Kidney glomerular epithelial cell (primary cell): ENCODE measurements at places on chromosomes 16 and 17.
A peak's percentile ranks its signal among the peaks of the same experiment; 100 is the strongest.

DNA sequence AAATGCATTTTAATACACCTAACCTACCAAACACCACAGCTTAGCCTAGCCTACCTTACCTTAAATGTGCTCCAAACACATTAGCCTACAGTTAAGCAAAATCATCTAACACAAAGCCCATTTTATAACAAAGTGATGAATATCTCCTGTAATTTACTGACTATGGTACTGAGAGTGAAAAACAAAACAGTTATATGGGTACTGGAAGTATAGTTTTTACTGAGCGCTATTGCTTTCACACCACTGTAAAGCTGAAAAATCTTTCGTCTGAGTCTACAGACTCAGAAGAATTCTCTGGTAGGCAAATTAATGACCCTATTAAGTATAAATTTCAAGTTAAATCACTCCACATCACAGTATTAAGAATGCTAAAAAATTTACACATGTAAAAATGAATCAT, 3.5 kb downstream of the GRB2 start:
- no peak for DNase-seq

DNA sequence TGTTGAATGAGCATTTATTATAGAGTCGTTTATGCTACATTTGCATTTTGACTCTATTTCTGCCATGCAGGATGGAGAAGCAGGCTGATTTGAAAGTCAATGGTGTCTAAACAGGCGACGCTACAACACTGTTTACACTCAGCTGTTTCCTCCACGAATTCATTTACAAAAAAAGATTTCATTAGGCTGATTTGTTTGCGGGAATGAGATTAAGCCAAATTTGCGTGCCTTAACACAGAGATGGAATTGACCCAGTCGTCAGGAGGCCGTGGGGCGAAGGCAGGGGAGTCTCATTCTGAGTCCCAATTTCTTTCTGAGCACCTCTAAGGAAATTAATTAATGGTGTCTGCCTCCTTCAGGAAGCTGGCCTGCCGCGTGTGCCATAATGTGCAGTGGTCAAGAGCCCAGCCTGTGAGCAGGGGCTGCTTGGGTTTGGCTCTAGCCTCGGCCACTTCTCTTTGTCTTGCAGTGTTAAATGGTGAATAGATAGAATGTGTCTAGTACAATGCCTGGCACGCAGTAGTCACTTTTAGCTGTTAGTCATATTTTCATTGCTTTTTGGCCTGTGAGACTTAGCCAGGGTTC, 88.6 kb upstream of the NKD1 start:
- no peak for DNase-seq

GRCh38 chr17:77688369-77688768, 270.1 kb upstream of the TNRC6C start:
- no peak for DNase-seq

DNA sequence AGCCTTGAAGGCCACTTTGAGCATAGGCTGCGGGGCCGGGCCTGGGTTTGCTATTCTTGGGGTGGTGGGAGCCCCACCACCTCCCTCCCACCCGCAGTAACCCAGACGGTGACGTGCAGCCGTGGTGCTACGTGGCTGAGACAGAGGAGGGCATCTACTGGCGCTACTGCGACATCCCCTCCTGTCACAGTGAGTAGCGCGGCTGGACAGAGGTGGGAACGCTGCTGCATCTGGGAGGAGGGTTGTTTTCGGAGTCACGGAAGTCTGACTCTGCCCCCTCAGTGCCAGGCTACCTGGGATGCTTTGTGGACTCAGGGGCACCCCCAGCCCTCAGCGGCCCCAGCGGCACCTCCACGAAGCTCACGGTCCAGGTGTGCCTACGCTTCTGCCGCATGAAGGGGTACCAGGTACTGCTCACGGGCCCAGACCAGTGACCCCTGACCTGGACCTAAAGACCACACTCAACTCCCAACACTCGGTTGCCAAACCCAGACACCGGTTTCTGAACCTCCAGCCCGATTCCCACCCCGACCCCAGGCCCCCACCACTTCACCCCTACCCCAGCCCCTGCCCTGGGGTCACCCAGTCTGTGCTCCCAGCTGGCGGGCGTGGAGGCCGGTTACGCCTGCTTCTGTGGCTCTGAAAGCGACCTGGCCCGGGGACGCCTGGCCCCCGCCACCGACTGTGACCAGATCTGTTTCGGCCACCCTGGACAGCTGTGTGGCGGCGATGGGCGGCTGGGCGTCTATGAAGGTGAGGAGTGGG, 2.1 kb downstream of the KREMEN2 start:
- no peak for DNase-seq

- no peak for DNase-seq
Observed at GRCh38 chr16:17983847-17984639, 352.5 kb downstream of the NPIPA8 start.

DNA sequence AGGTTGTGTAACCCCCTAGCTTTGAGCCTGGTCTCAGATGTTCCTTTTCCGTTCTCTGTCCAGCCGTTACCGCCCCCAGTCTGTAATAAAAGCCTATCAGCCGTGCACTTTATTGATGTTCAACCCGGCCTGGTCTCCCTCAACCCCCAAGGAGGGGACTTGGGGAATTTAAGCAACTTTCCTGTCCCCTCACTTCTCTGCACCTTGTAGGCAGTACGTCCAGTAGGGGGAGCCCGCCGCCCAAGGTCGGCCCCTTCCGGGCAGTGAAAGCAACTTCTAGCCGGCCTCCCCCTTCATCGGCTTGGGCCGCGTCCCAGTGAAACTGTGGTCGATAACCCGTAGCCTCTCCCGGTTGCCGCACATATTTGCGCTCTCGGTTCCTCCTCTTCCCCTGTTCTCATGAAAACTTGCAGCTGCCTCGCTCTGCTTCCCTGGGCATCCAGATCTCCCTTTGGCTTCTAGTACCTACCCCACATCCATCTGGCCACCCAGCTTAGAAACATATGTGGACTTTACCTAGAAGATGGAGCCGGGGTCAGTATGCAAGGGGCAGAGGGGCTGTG, 7.9 kb downstream of the PNPO start:
- DNase-seq: peak; percentile 87

- DNase-seq: no peak
Observed at GRCh38 chr16:50505714-50506542, 42.3 kb upstream of the NKD1 start.

GRCh38 chr16:67922221-67922620, 9.4 kb downstream of the CTRL start:
- no peak for DNase-seq

- DNase-seq: peak; percentile 52
Observed at GRCh38 chr16:89410794-89411309, 79.5 kb downstream of the ANKRD11 start.

- DNase-seq: no peak
Observed at GRCh38 chr17:20307326-20307910, 159.9 kb downstream of the LGALS9B start.

DNA sequence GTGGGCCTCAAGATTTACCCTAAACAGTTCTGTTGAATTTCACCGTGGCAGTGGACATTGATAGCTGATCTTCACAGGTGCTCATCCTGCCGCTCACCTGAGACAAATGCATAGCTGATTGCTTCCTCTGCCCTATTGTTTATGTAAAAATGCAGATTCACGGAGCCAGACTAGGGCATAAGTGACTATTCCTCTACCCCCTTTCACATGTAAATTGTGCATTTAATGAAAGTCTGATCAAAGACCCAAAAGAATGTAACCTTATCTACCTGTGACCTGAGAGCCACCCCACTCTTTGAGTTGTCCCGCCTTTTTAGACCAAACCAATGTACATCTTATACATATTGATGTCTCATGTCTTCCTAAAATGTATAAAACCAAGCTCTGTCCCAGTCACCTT, 312.4 kb upstream of the CDH5 start:
- DNase-seq: no peak

DNA sequence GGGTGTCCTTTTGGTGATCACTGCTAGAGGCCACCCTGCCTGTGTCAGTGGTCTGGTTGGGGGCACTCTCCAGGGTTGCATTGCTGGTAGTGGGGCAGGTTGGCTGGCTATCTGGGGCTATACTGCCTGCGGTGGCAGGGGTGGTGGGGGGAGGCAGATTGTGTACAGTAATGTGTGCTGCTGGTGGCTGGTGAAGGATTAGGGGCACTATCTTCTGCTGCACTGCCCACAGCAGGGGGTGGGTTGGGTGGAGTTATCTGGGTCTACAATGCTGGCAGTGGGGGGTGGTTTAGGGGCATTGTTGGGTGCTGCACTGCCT, 204.0 kb upstream of the WSB1 start:
- no peak for DNase-seq

DNA sequence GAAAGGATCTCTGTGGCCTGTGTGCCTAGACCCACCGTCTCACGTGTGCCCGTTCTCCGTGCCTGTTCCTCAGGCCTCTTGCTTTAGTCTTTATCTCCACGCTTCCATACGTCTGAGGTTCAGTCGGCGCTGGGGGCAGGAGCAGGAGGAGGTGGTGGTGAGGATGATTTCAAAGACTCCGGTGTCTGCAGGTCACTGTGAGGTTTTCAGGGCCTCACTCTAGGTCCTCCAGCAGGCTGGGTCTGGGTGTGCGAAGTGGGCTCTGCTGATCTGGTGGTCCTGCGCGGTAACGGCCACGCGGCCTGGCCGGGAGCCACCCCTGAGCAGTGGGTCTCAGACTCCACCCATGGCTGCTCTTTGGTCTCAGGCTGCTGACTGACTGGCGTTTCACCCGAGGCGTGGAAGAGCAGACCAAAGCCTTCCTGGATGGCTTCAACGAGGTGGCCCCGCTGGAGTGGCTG, 14.4 kb upstream of the CLEC18A start:
- DNase-seq: no peak

- DNase-seq: peak; percentile 26
Observed at GRCh38 chr17:41284043-41284442, 8.5 kb downstream of the KRTAP9-7 start.

DNA sequence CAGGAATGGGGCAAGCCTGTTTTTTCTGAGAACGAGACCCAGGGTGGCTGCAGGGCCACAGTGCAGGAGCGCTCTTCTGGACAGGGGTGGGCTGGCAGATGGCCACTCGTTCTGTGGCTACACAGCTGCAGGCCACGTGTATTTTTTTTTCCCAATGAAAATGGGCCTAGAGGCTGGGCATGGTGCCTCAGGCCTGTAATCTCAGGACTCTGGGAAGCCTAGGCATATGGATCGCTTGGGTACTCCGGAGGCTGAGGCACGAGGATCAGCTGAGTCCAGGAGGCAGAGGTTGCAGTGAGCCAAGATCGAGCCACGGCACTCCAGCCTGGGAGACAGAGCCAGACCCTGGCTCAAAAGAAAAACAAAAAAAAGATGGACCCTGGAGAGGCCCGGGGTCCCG, 6.8 kb downstream of the UNKL start:
- no peak for DNase-seq

DNA sequence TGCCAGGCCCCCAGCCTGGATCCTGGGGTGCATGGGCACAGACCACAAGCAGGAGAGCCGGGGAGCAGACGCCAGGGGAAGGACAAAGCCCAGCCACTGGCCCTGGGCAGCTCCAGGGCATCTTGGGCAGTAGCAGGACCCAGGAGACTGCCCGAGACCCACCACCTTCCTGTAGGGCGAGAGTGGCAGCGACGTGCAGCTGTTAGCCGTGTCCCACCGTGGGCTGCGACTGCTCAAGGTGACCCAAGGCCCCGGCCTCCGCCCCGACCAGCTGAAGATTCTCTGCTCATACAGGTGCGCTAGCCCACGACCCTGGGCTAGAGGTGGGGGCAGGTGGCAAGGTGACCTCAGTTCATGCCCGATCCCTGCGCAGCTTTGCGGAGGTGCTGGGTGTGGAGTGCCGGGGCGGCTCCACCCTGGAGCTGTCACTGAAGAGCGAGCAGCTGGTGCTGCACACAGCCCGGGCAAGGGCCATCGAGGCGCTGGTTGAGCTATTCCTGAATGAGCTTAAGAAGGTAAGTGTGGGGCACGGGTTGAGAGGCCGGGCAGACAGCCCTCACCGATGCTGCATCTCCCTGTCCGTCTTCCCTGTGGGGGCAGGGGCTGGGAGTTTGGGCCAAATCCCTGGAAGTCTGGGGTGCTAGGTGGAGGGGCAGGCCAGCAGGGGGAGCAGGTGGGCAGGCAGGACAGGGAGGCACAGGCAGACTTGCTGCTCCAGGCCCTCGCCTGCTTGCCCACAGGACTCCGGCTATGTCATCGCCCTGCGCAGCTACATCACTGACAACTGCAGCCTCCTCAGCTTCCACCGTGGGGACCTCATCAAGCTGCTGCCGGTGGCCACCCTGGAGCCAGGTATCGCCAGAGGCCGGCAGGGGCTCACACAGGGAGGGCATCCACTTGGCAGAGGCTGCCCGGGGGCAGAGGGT, 13.5 kb upstream of the SMIM5 start:
- DNase-seq: no peak

- DNase-seq: no peak
Observed at GRCh38 chr17:1561420-1562175, 994 bp downstream of the PITPNA start.

DNA sequence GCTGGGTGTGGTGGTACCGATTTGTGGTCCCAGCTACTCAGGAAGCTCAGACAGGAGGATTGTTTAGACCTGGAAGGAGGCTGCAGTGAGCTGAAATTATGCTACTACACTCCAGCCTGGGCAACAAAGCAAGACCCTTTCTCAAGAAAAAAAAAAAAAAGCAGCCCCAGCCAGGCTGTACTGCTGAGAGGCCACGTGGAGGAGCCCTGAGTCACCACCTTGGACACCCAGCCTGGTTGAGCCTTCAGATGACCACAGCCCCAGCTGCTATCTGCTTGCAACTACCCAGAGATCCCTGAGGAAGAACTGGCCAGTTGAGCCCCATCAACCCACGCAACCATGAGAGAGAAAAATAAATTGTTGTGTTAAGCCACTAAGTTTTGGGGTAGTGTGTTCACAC, 23.6 kb upstream of the GPRC5C start:
- no peak for DNase-seq

DNA sequence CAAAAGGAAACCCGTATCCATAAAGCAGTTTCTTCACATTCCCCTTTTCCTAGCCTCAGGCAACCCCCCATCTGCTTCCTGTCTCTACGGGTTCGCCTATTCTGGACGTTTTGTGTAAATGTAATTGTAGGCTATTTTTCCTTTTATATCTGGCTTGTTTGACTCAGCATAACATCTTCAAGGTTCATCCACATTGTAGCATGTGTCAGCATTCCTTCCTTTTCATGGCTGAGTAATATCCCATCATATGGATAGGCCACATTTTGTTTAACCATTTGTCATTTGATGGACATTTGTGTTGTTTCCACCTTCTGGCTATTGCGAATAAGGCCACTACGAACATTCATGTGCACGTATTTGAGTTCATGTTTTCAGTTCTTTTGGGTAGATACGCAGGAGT, 54.6 kb downstream of the FOXL1 start:
- DNase-seq: no peak

DNA sequence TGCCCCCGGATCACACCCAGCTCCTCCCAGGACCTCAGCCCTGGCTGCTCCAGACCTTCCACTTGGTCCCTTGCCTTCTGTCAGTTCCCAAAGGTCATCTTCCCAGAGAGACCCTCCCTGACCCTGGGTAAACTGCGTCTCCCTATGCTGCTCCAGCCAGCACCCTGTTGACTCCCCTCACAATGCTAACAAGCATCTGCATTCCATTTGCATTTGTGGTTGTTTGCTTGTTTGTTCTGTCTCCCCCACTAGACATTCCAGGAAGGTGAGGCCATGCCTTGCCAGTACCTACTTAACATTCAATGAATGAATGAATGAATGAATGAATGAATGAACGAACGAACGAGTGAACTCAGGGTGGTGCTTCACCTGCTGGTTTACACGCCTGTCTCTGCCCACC, 171.2 kb downstream of the WSCD1 start:
- DNase-seq: no peak
